ENCODE measurements at places on chromosomes 11 and 22.

- DNase-seq, result no peak
Measured at GRCh38 chr11:63892228-63892627, 24.7 kb downstream of the RCOR2 start.

DNA sequence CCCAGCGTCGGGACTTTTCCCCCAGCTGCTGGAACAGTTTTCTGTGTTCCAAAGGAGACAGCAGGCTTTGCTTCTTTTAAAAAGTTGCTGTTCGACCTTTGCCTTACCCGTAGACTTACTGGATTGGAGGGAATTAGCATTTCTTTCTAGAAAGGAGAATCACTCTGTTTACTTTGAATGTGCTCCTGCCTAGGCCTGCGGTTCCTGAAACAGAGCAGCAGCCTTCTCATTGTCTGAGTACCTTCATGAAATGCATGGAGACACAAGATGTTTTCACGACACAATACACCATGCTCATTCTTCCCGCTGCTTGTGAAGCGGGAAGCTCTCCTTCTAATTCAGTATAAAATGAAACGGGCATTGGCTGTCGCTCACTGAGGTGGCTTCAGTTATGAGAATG lies 196.2 kb downstream of the TBC1D22A start:
- DNase-seq, result no peak

- no peak for DNase-seq
Measured at GRCh38 chr11:118843565-118843964, 40.1 kb upstream of the CXCR5 start.

DNA sequence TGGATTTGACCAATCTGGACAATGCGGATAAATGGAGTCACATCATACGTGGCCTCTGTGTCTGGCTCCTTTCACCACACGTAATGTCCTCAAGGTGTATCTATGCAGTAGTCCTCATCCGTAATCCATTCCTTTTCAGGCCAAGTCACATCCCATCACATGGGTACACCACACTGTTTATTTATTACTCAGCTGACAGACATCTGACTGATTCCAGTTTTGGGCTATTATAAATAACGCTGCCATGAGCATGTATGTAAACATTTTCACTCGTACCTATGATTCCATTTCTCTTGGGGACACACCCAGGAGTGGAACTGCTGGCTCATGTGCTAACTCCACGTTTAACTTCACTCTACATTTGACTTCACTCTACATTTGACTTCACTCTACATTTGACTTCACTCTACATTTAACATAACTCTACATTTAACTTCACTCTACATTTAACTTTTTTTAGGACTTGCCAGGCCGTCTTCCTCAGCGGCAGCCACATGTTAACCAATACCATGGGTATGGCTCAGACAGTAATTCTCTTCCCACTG lies 52.1 kb downstream of the SHANK2 start:
- no peak for DNase-seq

DNA sequence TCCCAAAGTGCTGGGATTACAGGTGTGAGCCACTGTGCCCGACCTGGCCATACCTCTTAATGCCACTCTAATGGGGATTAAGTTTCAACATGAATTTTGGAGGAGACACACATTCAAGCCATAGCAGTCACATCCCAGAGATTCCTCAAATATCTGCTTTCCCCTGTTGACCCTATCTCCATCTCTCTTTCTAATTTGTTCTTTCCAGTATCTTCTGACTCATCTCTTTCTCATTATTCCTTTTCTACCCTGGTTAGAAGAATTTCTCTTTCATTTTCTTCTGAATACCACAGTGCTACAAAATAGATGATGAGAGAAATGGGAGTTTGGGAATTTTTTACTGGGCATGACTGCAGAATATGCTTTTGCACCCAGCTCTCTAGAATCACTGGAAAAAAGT lies 5.1 kb downstream of the OR10V1 start:
- DNase-seq, result no peak

DNA sequence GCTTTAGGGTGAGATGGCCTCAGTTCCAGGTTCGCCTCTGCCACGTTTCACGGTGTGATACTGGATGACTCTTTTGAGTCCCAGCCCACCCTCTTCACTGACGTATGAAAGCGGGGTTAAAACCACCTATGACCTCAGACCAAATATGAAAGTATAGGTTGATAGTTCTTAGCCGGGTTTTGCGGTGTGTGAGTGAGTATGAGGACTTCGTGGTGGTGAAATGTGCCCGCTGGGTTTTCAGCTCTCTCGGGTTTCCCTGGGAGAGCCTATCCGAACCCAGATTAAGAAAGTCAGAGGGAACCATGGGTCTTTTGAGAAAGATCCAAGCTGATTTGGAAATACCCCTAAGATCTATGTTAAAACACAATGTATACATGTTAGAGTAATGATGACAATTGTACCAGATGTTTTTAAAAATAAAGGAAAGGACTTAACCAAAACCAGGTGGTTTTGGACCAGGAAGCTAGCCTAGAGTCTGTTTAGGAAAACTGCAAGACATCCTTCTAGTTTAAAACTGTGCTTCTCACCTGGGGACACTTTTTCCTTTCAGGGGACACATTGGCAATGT lies 25.8 kb upstream of the ST3GAL4 start:
- no peak for DNase-seq

DNA sequence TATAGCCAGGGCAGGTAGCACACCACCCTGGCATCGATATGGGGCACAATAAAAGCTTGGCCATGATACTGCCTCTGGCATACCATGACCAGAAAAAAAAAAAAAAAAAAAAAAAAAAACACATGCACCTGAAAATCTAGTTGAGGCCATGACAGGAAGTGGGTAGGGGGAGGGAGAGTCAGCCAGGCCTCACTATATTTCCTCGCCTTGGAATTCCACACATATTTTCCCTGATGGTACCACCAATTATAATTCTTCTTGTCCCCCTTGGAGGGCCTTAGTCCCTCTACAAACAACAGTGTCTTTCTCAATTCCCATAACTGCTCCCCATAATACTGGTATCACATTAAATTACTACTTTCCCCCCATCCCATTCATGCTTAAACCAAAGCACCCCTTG lies 12.6 kb upstream of the CHKA start:
- no peak for DNase-seq

GRCh38 chr22:47847131-47847890 lies 1084.9 kb downstream of the TBC1D22A start:
- DNase-seq, result no peak

DNA sequence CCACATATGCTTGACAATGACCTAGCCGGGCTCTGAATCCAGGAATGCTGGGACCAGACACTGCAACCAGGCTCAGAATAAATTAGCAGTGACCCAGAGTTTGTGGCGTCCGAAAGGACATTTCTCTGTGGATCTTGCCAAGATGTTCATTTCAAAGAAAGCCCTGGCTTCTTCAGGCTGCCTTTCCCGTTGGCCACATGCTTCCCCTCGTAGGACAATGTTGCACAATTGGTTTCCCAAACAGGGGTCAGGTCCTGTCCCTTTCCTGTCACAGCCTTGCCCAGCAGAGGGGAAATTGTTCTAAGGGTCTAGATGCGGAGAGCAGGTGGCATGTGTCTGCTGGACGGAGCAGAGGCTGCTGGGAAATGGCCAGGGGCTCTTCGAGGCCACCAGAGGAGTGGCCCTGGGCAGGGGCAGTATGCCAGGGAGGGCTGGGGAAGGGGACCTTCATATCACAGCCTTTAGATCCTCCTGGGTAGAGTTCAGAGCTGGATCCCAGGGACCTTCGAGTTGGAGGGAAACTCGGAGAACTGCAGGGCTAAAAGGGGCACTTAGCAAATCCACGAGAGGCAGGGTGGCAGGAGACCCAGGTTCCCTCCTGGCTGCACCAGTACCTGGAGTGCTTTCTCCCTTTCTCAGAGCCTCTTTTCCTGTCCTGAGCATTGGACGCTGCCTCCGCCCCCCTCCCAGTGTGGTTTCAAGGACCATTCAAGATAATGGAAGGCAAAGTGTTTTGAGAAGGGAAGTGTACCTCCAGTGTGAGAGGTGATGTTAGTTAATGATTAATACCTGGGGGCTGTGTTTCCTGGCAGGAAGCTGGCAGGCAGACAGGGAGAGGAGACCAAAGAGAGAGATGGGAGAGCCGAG lies 42.3 kb downstream of the C11orf96 start:
- DNase-seq, result no peak

- DNase-seq, result no peak
Measured at GRCh38 chr11:11979488-11980117, 28.8 kb downstream of the DKK3 start.

GRCh38 chr11:70153133-70153727 lies 49.9 kb upstream of the FADD start:
- DNase-seq, result no peak

DNA sequence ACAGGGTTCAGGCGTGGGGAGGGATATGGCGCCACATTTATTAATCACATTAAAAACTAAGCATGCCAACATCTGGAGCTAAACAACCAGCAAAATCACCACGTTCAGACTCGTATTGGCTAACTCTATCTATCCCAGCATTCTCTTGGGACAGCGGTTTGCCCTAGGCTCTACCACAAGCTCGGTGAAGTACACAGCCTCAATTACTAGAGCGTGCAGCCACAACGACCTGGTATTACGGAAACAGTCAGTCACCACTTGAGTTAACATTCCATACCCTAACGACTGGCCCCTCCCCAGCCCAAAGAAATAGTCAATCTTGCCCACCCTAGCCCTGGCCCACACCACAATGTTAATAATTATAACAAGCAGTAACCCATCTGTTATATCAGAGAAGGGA lies 32.1 kb downstream of the APOL5 start:
- DNase-seq, result no peak

- no peak for DNase-seq
Measured at GRCh38 chr11:19602891-19603290, 109.7 kb upstream of the NAV2 start.

- no peak for DNase-seq
Measured at GRCh38 chr11:22681281-22681812, 14.9 kb downstream of the GAS2 start.

DNA sequence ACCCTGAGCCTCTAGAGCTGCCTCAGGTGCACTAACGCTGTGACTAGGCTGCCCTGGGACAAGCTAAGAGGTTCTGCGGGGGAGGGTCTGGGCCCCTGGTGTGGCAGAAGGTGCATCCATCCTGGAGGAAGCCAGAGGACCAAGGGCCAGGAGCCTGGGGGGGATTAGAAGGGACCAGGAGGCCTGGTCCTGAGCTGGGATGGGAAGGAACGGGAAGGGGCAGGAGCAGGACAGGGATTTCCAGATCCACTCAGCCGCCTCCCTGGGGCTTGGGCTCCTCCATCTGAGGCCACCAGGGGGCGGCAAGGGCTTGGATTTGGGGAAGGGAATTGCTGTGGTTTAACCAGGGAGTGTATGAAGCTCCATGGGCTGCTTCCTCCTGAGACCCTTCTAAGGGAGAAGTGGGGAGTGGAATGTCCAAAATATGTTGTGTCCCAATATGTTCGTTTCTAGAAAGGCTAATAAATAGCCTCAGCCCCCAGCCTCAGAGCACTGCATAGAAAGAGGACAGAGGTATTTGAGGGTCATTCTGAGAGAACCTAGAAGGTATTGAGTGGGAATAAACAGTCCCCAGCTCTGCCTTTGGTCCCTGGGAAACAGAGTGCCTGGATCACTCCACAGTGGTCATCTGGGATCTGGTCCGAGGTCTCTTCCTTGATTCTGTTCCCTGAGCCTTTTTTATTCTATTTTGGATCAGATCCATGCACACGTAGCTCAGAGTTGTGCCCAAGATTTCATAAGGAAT lies 17.4 kb upstream of the PRAME start:
- DNase-seq, result no peak

GRCh38 chr22:41600976-41601375 lies 11.3 kb upstream of the PMM1 start:
- no peak for DNase-seq

DNA sequence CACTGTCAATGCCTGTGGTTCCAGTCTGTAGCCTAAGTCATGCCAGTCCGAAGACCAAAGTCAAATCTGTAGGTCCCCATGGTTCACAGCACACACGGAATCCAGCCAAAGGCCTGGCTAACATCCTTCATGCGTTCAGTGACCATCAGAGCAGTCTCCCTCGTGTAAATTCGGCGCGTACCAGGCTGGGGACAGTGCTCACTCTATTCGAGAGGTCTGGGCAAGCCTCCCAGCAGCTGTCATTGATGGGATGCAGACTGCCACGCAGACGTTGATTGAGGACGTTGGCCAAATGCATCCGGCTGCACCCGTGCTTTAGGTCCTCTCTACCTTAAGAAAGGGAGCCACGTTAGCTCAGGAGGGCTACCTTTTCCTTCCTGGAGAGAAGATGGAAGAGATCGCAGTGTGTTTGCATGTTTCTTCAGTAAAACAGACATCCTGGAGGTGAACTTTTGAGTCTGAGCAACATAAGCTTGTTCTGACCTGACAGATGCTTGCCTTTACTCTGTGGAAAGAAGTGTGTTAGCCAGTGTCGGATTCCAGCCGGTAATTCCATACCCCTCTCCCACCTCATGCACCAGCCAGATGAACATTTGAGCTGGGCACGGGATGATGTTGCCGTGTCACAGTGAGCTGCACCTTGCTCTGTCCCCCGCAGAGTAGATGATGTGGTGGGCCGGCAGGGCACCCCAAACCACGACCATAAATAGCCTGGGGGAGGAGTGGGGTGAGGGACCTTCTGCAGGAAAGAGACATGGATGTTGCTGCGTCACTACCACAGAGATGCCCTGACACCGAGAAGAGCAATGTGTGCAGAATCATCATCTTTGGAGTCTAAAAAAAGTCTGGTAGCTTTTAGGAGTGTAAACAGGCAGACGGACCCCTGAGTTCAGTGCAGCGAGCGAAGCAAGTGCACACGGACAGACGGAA lies 12.2 kb downstream of the CTTN start:
- DNase-seq, result no peak

GRCh38 chr11:128156486-128156885 lies 430.9 kb downstream of the ETS1 start:
- DNase-seq, result no peak

- DNase-seq, result no peak
Measured at GRCh38 chr11:104060004-104060794, 23.8 kb downstream of the DDI1 start.

DNA sequence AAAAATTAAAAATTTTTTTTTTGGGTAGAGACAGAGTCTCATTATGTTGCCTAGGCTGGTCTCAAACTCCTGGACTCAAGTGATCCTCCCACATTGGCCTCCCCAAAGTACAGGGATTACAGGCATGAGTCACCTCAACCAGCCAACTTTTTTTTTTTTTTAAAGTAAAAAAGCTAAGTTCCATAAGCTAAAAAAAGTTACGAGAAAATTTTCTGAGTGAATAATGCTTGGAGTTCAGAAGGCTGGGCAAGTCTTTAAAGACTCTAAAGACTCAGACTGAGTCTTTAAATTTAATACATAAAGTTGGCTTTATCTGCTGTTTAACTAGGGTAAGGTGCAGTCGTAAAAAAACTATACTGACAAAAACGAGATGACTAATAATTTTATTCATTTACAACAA lies 5.6 kb downstream of the DDX6 start:
- DNase-seq, result no peak

Data from activated CD8-positive, alpha-beta memory T cell treated with anti-CD3 and anti-CD28 coated beads for 1 hour (primary cell).